ENCODE measurements at places on chromosomes 7 and 10.

- no peak for DNase-seq
Observed at GRCh38 chr7:80957226-80957777, 38.5 kb upstream of the SEMA3C start.

GRCh38 chr10:12707461-12708185 lies 293.9 kb downstream of the CCDC3 start:
- no peak for DNase-seq

DNA sequence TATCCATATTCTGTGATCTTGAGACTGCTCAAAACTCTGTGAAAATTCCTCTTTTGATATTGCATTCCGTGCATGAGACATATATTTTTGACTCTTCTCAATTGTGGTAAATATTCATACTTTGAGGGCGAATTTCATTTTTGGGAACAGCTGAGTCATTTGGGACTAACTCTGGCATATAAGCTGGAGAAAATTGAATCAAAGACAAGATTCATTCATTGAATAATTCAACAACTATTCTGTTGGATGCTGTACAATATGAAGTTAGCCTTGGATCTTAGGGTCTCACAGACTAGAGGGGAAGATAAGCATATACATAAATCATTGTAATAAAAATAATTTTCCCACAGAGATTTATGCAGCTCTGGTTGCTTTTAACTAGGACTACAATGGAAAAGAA lies 183.2 kb upstream of the NEBL start:
- DNase-seq: no peak

DNA sequence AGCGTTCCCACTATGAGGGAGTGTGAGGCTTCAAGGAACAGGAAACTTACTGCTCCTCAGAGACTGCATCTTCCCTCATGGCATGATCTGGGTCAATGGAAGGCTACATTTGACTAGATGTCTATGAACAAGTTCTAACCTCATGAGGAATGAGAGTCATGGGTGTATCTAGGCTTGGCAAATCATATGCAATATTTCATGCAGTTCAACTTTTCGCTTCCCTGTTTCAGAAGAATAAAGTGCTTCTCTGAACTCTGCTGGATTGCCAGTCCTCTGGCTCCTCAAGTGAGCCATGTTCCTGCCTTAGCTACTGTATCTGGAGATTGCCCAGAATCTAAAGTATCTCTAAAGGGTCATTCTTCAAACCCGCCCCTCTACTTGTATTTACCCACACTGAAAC lies 54.3 kb upstream of the SEMA3A start:
- no peak for DNase-seq

- DNase-seq: no peak
Observed at GRCh38 chr7:106570948-106571418, 90.0 kb downstream of the CCDC71L start.

- no peak for DNase-seq
Observed at GRCh38 chr7:31761646-31762045, 74.6 kb downstream of the PPP1R17 start.

DNA sequence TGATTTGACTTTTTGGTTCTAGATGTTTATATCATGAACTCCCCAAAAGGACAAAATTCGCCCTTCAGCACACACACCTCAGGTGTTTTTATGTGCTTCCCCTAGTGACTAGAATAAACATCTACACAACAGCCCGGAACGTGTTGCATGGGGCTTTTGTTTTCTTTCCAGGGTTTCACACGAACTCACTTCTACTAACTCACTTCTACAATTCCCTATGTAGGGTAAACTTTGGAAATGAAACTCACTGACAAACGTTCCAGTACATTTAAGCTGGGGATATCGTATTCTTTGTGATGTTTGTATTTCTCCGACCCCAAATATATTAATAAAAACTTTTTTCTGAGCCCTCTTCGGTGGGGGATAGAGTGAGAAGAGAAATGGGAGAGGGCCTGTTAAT lies 1.4 kb downstream of the TRA2A start:
- peak; percentile 24 for DNase-seq

GRCh38 chr10:111373696-111374095 lies 296.9 kb downstream of the ADRA2A start:
- no peak for DNase-seq

DNA sequence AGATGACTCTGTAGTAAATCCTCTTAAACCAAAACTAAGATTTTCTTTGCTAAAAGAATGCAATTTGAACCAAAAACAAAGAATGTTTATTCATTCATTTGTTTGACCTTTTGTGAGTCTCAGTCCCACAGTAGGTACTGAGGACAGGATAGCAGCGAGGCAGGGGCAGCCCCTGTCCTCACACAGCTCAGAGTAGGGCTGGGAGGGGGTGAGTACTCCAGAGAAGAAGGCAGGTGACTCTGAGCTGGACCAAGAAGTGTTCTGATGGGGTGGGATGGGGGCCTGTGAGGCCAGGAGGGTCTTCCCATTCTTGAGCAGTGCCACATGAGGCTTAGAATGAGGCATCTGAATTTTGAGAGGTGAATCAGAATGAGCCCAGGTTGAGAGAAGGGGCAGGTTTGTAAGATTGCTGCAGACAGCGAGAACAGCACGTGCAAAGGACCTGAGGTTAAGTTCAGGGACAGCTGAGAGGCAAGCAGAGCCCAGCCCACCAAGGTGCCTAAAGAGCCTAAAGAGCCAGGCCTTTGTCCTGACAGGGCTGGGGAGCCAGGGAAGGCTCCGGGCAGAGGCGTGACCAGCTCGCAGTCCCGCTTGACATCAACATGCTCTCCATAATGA lies 56.9 kb upstream of the CHST15 start:
- DNase-seq: no peak

DNA sequence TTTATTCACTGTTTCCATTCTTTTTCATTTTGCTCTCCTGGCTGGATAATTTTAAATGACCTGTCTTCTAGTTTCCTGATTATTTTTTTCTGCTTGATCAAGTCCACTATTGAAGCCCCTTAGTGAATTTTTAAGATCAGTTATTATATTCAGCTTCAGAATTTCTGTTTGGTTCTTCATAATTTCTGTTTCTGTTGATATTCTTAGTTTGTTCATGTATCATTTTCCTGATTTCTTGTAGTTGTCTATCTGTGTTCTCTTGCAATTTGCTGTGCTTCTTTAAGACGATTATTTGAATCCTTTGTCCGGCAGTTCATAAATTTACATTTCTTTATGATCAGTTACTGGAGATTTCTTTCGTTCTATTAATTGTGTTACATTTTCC lies 75.2 kb upstream of the CCDC71L start:
- no peak for DNase-seq

DNA sequence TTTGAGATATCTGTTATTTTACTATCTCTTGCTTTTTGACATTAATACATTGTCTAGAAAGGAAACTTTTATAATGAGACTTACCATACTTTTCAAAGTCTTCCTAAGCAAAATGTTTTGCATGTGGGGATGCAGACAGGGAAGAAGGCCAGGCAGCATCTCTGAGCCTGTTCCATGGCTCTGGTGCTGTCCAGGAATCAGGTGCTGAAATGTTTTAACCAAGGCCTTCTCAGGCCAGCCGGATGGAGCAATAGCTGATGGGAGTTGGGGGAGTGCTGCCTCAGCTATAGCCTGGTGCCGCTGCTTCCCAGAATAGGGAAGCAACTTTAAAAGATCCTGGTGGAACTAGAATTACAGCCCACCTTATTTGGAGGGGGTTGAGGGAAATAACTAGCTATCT lies 38.5 kb downstream of the CRTAC1 start:
- DNase-seq: no peak

- DNase-seq: no peak
Observed at GRCh38 chr7:156753630-156754029, 113.1 kb downstream of the RNF32 start.

GRCh38 chr7:44152971-44153947 lies 12.1 kb upstream of the MYL7 start:
- no peak for DNase-seq

DNA sequence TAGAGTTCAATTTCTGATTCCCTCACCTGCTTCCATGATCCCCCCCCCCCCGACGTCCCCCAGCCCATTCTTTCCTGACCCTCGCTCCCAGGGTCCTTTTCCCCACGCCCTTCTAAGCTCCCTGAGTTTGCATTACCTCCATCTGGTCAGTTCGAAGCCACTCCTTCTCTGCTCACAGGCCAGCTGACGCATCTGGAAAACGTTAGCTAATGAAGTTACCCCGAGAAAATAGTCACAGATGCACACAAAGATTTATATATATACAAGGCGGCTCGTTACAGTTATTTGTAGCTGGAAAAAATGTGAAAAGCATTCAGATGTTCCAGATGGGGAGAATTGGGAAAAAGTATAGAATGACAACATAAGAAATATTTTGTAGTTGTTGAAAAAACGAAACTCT lies 630.0 kb upstream of the FOXK1 start:
- DNase-seq: no peak

DNA sequence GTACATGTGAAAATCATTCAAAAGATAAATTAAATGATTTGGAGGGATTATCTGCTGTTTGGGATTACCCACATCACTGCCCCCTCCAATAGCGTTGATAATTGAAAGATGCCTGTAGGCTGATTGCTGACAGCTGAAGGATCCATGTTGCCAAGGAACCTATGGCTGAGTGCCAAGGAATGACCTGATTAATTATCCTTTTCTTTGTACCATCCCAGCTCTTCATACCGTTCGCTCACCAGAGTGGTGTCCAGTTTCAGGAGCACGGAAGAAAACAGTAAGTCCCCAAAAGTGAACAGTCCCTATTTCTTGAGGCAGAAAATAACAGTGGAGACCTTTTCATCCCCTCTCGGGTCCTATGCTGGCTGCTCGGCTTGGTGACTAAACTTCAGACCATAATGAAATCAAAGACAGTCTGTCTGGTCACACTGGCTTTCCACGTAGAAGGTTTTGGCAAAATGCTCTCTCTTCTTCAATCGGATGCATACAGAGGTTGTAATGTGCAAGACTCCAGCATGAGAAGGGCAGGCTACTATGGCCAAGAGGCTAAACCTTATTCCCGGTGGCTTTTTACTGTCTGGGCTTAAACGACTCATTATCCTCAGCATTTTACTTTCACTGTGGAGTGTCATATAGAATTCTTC lies 108.8 kb downstream of the SPAG6 start:
- DNase-seq: peak; percentile 29

- DNase-seq: no peak
Observed at GRCh38 chr7:20559883-20560282, 55.6 kb upstream of the ABCB5 start.

DNA sequence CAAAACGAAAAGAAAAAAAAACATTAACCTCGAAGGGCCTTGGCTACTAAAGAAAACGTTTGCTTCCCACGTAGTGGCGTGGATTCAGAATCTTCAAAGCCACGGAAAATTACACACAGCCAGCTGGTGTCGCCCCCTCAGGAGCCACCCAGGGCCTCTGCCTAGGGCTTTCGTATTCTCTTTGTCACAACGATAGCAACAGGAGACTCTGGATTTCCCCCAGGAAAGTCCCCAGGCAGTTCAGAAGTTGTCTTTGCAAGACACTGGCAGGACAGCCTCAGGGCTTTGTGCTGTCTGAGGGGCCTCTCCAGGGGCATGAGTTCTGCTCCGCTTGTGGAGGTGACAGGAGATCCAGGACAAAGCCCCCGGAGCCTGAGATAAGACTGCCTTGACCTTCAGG lies 150.2 kb upstream of the INSYN2A start:
- no peak for DNase-seq

DNA sequence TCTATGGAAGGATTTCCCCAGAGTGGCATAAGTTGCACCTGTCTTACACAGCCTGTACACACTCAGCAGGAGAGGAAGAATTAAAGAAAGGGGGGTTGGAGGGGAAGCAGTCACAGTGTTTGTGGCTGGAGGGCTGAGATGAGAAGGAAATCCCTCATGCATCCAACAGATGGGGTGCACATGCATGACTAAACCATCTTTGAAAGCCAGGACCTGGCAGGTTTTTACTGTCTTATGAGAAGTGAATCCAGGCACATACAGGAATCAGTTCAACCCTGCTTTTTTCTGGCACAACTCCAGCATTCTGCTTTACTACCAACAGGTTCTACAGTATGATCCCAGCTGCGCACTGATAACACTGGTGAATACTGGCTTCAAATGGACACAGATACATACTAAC lies 107.7 kb downstream of the CACNA2D1 start:
- peak; percentile 83 for DNase-seq

DNA sequence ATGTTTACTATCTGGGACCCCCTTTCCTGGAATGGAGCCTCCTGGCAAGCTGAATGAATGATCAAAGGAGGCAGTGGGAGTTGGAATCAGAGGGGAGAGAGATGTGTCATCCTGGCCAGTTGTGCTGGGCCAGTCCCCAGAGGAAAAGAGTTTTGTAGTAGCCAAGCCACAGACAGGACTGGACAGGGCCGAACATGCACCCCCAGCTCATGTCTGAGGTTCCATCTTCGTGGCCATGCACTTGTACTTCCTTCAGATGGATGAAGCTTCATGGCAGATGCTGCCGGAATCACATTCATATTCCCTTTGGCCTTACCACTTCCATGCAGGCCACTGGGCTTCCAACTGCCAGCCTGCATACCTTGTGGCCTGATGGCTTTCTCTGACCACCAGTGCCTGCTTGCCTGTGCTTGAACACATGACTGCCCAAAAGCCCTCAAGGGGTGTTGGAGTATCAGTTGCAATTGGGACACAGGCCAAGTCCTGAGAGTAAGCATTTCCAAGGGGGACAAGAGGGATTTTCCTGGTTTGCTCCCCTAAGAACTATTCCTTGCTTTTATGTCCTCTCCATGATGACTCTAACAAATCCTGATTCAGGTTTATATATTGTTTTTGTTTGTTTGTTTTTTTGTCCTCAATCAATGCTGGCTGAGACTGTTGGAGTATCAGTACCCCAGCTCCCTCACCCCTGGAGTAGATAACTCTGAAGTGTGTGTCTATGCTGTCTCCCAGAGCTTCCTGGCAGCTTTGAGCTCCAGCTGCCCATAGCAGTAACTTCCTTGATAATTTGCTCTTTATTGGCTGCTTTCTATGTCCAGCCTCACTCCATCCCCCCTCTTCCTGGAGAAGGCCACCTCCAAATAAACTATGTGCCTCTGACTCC lies 63.6 kb downstream of the TMEM130 start:
- no peak for DNase-seq

- no peak for DNase-seq
Observed at GRCh38 chr7:13673290-13673689, 316.2 kb downstream of the ETV1 start.

GRCh38 chr10:110510086-110510485 lies 12.4 kb downstream of the DUSP5 start:
- DNase-seq: no peak

DNA sequence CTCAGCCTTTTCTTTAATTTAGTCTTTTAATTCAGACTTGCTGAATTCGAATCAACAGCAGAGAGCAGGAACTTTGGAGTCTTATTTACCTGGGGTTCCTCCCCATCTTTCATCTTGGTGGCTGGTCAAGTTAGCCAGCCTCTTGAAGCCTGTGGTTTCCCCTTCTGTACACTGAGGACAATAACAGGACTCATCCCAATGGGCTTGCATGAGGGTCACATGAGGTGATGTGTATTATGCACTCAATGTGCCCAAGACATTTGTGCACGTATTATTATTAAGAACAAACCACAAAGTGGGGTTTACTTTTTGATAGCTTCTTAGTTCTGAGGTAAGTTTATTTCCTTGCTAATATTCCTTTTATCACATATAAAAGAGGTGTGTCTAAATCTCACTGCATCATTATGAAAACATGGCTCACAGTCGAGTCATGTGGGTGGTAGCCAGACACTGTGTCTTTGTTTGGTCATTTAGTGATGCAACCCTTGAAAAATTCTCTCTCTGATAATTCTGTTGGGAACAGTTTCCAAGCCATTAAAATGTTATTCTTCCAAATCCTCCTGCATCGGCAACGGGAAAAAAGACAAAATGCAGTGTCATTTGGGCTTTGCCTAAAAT lies 86.5 kb upstream of the GRB10 start:
- DNase-seq: no peak
